ENCODE measurements at places on chromosomes 12 and 14.

- DNase-seq: peak; percentile 33
These were observed 74.6 kb downstream of the ZFP36L1 start for GRCh38 chr14:68718023-68718990.

DNA sequence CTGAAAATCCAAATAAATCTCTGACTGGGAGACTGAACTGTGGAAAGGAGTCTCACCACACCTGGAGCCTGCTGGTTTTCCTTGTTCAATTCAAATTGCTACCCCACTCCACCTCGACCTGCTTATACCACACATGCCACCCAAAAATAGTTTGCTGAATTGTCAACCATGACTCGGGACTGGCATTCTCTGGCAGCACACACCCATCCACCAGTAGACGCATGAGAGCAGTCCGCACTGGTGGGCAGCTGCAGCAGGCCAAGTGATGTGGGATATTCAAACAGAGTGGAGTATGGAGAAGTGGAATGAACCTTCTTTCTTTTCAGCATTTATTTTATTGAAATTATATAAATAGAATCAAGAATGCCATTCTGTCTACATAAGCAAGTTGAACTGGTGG, 38.7 kb upstream of the SYCP3 start:
- no peak for DNase-seq

DNA sequence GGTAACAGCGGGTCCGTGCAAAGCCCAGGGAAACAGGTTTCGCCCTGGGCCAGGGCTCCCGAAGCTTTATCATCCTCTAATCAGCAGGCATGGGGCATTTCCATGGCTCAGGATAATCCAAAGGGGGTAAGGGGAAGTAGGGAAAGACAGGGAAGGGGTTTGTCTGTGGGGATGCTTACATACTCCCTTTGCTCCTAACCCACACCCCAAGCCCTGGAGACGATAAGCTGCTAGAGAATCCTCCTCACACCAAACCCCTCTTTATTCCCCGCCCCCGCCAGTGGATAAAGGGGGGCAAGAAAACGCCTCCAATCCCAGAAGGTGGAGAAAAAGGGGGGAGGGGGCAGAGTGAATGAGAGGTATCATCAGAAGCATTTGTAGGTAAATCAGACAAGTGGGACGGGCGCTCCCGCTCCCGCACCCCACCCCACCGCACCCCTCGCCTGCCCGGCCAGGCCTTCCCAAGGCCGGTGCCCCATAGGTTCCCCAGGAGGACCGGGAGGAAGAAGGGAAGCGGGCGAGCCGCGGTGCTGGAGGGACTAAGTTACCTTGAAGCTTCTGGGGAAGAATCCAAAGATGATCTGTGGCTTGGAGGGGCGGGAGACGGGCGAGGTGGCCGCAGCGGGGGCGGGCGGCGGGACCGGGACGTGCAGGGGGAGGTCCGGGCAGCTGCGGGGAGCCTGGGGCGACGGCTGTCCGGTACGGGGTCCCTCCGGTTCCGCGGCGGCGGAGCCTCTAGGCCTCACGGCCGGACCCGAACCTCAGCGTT, 762 bp downstream of the PPP2R5E start:
- no peak for DNase-seq

GRCh38 chr12:92108651-92109050, 37.0 kb downstream of the BTG1 start:
- DNase-seq: no peak

GRCh38 chr14:81169711-81170103, 51.1 kb downstream of the GTF2A1 start:
- DNase-seq: peak; percentile 29

DNA sequence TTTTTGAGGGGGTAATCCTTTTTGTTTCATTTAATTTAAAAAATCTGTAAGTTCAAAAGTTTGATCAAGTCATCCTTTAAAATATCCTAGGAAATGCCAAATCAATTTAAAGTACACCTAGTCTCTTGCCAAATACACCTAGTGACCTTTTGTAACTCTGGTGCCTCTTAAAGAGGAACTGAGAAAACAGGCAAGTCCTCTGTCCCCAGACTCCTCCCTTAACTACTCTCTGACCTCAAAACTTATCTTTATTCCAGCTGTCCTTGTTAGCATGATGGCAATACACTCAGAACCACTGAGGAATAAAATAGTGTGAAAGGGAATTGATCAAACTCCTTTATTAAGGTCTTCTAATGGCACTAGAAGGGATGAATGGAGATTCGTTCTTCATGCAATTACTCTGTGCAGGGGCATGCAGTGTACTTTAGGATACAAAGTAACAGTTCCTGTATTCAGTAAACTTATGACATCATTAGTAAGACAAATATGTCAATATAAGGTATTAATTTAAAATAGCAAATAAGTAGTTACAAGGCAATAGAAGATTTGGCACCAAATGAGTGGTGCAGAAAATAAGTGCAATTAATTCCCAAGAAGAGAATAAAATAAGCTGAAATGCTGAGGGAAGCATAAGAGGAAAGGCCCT, 3.3 kb downstream of the FAR2 start:
- peak; percentile 69 for DNase-seq

DNA sequence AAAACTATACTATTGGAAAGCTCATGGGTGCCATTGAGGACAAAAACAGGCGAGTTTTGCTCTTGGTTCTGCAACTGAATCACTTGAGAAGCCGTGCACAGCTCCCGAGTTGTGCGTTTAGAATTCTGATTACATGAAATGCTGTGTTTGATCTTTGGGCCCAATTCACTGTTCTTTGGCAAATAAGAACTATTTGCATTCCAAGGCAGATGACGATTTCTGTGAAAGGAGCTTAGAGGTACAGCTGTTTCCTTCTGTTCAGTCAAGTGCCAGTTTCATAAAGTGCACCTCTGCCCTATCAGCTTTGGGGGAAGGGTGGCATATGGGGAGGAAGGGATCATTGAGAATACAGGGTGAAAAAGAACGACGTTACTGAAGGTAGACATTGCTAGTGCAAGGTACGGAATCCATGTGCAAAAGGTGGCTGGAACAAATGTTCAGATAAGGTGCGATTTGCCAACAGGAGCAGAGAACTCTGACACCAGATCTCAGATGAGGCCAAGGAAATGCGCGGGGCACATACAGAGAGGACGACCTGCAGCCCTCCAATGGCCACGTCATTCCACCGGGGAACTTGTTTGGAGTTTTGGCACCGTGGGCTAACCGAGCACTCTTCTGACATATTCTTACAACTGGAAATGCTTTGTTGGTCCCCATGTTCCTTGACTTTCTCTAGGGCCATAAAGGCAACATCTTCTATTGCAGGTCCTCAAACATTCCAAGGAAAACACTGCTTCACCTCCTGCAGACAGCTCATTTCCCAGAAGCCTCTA, 30.1 kb downstream of the TCHP start:
- DNase-seq: no peak

GRCh38 chr12:77214136-77214535, 148.8 kb upstream of the E2F7 start:
- no peak for DNase-seq

DNA sequence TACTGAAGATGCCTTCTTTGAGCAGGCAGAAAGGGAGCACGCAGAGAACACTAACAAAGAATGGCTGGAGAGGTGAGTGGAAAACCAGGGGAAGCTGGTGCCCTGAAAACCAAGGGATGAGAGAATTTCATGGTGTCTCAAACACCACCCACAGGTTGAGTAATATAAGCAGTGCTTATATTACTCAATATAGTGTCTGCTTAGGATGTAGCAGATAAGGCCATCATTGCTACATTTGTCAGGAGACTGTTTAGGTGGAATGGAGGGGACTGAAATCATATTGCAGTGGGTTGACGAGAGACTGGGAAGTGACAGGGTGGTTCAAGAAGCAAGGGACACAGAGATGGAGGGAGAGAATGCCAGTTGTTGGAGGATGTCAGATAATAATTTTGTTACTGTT, 20.6 kb downstream of the PKP2 start:
- no peak for DNase-seq

GRCh38 chr12:38890102-38890855, 15.1 kb downstream of the CPNE8 start:
- DNase-seq: no peak

- DNase-seq: no peak
These were observed 42.9 kb downstream of the CMAS start for GRCh38 chr12:22088886-22089285.

DNA sequence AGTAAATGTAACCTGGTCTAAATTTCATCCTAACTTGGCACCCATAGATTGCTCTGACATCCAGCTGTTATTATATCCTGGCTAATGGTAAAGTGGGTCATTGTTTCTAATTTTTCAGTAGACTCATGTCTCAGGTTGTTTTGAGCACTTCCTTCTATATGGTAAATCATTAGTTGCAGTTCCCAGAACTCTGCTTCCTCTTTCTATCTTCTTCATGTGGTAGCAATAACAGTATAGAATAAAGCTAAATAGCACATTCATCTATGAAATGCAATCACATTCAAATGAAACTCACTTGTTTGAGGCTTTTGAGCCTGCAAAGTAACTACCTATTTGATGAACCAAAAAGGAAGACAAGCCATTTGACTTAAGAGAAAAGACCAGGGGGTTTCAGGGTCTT, 65.1 kb upstream of the GZMB start:
- no peak for DNase-seq

GRCh38 chr14:33950320-33951182, at the start of gene EGLN3:
EGLN3 (minus strand) TSS chr14:33951074; CDS start chr14:33950752, 322 bp downstream.
- peak; percentile 37 for DNase-seq

- no peak for DNase-seq
These were observed 256.5 kb downstream of the EMP1 start for GRCh38 chr12:13452955-13453570.

DNA sequence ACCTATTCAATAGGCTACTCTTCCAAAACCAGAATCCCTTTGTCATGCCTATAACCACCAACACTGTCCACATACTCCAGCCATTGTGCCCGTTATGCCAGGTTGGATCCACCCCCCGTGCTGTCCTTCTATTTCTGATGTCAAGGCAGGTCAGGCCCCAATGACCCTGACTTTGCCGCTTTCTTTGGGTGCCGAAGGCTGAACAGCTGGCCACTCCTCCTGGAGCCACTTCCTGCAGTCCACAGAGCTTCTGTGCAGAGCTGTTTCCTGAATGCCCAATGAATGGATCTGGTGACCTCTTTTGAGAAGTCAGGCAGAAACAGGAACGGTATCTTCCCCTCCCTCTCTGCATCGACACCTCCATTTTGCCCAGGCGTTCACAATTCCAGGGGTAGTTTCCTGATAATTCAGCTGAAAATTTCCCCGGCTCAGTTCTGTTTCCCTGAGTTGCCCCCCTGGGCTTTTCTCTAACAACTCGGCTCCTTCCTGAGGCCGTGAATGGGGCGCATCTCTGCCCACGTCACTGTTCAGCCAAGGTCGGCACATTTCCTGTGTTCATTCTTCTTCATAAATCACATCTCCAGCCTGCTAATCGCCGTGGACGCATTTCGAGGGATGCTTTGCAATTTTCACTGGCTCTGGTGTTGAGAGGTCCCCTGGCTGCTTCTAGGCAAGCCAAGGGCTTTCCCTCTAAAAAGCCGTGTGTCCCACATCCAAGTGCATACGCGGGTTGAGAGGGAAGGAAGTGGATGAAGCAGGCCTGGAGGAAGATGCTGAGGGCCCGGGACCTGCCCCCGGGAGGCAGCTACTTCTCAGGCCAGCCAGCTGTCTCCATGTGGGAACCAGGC, 86.5 kb downstream of the PAPOLA start:
- no peak for DNase-seq
